Activated CD4-positive, alpha-beta T cell treated with anti-CD3 and anti-CD28 coated beads for 48 hours (primary cell): ENCODE measurements at places on chromosomes 2 and 18.
A peak's percentile ranks its signal among the peaks of the same experiment; 100 is the strongest.

- DNase-seq: no peak
These were observed 31.0 kb downstream of the TMEM87B start for GRCh38 chr2:112085916-112086669.

DNA sequence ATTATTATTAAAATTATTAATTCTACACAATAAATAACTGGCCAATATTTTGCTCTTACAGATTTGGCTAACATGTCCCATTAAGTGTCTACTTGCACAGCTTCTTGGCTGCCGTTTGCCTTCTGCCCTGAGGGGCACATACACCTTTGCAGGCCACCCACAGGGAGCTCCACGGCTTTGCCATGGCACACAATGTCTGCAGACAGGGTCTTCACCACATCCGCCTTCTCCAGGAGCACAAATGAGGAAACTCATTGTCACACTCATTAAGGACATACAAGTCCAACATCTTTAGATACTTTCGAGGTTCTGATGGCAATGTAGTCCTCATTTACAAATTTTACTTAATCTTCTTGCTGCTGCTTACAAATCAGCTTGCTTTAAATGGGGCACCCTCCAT lies 45.6 kb downstream of the LONRF2 start:
- no peak for DNase-seq

- DNase-seq: no peak
These were observed 232.6 kb downstream of the LDLRAD4 start for GRCh38 chr18:13451213-13451540.

- no peak for DNase-seq
These were observed 117.2 kb upstream of the HS6ST1 start for GRCh38 chr2:128435576-128436478.

DNA sequence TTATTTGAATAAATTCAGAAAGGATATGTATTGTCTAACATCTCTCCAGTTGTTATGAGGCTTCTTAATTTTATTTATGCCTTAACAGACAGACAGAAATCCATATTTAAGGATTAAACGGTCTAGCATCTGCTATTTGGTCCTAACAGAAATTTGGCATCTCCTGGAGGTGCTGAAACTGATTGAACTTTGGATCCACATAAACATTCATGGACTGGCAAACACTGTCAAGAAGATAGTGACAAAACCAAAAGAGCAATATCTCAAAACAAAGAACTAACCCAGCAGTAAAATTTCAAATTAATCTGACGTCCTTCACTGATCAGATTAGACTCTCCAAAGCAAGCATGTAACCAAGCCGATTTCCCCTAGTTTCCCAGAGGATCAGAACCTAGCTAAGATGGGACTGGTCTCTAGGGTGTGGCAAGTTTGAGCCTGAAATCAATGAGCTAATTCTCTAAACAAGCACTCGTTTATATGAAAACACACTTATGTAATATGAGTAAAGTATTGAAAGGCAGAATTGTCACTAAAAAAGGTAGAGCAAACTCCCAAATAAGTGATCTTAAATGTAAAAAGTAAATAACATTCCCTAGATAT lies 139.5 kb downstream of the NOL4 start:
- no peak for DNase-seq

GRCh38 chr18:6428851-6429395 lies 14.2 kb upstream of the L3MBTL4 start:
- DNase-seq: no peak

DNA sequence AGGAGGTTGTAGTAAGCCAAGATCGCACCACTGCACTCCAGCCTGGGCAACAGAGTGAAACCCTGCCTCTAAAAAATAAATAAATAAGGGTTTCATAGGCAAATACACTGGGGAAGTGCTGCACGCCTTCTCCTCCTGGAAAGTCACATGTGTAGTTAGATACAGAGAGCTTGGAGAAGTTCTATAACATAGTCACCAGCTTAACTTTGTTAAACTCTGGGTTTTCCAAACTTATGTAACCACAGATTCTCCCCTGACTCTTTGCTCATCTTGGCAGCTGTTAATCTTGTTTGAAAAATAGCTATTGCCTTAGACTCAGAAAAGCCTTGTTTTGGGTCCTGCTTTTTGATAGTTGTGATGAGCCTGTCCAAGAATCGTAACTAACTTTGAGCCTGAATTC lies 25.2 kb downstream of the KIAA2012 start:
- no peak for DNase-seq

DNA sequence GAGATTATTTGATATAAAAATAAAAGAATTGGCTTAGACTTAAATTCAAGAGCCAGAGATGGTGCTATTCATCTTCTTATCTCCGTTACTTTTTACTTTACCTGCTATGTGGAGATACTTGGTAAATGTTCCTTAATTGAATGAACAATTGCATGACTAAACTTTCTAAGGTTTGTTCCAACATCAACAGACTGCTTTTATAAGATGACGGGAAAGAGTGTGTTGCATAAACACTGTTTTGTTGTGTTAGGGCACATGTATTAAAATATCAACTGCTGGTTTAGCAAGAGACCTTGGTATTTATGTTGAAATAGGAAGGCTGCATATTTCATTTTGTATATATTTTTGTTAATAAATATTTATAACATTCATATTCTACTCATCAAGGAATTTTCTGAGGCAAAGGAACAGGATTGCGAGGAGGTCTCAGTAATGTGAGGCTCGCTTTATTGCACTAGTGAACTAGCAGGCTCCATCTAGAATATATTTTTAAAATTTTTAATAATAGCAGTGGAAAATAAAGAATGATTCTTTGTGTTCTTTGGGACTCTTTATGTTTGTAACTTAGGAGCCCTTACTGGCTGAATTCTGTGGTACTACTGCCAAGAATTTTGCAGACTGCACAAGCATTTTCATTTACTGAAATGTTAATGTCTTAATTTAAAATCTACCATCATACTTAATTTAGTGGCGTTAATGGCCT lies 10.7 kb upstream of the NFE2L2 start:
- no peak for DNase-seq

GRCh38 chr18:6449213-6449612 lies 34.5 kb upstream of the L3MBTL4 start:
- no peak for DNase-seq

GRCh38 chr2:64311948-64312621 lies 141.9 kb upstream of the LGALSL start:
- DNase-seq: no peak

GRCh38 chr18:78021196-78021595 lies 771.5 kb downstream of the GALR1 start:
- DNase-seq: no peak

DNA sequence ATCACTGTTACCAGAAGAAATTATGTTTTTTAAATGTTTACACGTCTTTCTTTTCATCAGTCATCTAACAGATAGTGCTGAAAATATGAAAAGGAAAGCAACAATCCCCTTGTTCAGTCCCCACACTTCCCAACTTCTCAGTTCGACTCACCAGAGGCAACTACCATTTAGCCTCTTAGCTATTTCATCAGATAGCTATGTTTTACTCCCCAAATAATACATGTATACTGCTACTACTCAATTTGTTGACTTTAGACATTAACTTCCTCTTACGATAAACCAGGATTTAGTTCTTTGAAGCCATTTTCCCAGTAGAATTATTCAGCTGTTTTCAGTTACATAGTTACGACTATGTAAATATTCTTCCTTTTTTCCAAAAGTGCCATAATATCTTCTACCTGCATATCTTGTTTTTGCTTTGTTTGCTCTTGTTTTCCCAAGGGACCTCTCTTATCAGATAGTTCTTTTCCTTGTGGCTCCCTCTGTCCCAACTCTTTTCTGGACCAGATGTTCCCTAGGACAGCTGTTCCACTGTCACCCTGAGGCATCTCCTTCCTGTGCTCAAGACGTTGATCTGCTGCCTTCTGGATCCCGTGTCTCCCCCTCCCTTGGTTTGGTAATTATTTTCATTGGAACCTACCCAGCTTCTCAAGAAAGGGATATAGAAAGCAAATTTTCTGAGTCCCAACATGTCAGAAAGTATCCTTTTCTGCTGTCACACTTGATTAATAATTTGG lies 289.3 kb upstream of the TANK start:
- no peak for DNase-seq

DNA sequence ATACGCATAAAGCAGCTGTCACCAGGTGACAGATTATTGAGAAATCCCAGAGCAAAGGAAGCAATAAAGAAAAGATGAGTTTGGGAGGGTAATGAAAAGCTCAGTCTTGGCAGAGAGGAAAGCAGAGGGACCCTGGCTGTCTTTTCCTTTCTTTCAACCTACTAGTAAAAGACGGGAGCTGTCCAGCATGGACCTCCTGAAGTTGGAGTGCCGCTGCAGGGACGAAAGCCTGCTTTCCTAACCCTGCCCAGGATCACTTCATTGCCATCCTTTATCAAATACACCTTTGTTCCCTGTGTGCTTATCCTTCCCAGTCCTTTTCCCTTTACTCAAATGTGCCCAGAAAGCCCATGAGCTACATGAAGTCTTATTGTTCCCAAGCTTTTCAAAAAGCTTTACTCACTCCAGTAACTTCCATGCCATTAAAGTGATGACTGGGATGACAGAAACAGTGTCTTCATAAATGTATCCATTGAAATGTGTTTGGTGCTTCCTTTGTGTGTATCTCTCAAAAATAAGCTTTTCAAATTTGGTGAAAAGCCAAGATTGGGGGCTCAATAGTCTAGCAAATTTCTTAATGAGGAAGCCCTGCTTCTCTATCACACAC lies 3.7 kb upstream of the SPR start:
- peak; percentile 45 for DNase-seq

- DNase-seq: no peak
These were observed 53.4 kb downstream of the MC4R start for GRCh38 chr18:60319129-60319528.

- no peak for DNase-seq
These were observed 219.9 kb downstream of the SETBP1 start for GRCh38 chr18:44900627-44901026.

DNA sequence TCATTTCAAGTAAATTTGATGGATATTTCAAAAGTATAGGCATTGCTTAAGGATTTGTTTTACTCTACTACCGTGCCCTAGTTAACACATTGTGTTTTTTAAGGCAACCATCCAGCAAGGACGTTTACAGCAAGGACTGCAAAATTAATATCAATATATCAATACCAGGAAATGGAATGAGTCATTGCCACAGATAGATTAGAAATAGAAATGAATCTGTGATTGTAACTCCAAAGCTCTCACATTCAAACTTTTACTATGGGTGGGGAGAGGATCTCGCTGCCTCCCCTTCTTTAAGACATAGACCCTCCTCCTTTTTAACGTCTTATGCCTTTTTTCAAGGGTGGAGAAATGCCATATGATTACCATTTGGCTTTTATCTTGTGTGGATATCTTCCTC lies 3.8 kb downstream of the CD28 start:
- DNase-seq: no peak

DNA sequence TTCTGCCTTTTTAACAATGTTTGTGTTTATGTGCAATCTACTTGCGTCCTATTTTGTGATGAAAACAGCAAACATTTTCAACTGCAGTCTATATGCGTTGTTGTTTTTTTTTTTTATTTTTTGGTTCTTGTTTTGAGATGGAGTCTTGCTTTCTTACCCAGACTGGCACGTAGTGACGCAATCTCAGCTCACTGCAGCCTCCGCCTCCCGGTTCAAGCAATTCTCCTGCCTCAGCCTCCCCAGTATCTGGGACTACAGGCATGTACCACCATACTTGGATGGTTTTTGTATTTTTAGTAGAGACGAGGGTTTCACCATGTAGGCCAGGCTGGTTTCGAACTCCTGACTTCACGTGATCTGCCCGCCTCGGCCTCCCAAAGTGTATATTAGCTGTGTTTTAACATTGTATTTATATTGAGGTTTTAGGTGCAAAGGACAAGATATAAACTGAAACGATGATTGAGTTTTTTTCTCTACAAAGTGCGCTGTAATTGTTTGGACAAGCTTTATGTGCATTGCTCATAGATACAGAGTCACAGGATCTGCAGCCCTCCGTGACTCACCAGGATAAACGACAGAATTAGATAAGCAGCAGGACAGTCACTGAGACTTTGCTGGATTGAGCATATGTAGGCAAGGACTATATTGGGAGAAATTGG lies 17.4 kb downstream of the CDH7 start:
- no peak for DNase-seq

DNA sequence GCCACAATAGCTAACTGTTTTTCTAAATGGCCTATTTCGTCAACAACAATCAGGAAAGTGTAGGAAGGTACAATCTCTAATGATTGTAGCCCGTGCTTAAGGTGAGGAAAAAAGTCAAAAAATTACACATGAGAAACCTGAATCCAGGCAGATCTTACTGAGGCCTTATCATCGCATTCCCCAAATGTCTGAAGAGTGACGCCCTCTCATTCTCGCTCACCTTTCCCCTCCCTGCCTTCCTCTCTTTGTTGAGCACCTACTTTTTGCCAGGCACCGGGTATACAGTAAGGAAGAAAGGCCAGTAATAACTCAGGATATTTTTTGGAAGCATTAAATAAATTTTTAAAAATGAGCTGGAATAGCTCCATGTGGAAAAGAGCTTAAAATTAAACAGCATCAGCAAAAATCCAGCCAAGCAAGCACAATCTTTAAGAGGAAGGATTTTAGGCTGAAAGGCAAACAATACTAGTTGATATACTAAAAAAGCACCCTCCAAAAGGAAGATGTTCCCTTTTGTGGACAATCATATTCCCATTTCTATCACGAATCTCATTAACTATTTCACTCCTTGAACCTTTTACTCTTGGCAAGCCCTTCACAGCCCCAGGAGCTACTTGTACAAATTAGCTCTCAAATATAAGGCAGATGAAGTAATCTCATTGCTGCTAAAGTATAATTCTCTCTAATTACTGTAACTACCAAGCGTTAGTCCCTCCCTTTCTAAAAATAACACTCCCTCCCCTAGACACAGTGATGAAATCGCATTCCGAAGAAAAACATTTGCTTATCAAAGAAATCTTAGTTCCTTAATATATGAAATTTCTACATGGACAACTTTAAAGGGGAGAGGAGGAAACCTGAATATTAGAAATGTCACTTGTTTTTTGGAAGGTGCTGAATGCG lies 40.0 kb downstream of the STAT1 start:
- DNase-seq: no peak

DNA sequence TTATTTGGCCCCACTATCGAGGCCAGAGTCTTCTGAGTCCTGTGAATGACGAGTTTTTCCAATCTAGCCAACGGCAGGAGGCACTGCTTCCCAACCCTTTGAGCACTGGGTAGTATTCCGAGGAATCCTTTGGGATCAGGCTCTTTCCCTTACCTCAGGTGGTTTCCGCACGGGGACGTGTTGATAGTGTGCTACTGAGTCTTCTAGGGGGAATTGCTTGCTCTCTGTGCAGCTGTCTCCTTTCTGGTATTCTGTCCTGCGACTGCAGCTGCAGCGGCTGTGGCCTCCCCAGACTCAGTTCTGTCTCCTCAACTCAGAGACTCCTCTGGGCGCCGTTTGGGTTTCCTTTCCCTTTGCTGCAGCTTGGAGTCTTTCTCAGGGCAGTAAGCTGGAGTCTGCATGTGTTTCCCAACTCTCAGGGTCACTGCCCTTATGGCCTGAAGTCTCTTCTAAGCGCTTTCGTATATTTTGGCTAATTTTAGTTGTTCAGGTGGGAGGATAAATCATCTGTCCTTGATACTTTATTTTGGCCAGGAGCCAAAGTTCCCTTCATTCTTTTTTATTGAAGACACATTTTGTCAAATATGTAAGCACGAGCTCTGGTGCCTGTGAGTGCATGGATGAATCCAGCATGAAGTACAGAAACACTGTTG lies 118.4 kb downstream of the MAP4K4 start:
- no peak for DNase-seq

GRCh38 chr18:35775887-35776286 lies 194.3 kb downstream of the GALNT1 start:
- no peak for DNase-seq
